ENCODE measurements at places on chromosomes 5 and 9. TPM values are rescaled to one million over a fixed set of nuclear protein-coding genes. Genes with fewer than 3 reads are reported as not detected.

- peak overlapping the region; percentile 99 for H3K27ac ChIP-seq
- H3K4me1 ChIP-seq = peaks cover 60% of the 10 kb centered on the region
- no peaks in the 10 kb centered on the region for H3K36me3 ChIP-seq
- no peaks in the 10 kb centered on the region for H3K27me3 ChIP-seq
- H3K4me3 ChIP-seq = peak overlapping the region; percentile 88
- no peak for DNase-seq
Measured at GRCh38 chr5:132411304-132412013, 41.9 kb downstream of the SLC22A5 start.

Gene IFNB1
- total RNA-seq = not detected

- H3K4me3 ChIP-seq = no peak overlapping the region
- H3K4me1 ChIP-seq = peaks cover 6% of the 10 kb centered on the region
- no peaks in the 10 kb centered on the region for H3K27me3 ChIP-seq
Measured at GRCh38 chr5:143014017-143014651, 244.0 kb downstream of the ARHGAP26 start.

DNA sequence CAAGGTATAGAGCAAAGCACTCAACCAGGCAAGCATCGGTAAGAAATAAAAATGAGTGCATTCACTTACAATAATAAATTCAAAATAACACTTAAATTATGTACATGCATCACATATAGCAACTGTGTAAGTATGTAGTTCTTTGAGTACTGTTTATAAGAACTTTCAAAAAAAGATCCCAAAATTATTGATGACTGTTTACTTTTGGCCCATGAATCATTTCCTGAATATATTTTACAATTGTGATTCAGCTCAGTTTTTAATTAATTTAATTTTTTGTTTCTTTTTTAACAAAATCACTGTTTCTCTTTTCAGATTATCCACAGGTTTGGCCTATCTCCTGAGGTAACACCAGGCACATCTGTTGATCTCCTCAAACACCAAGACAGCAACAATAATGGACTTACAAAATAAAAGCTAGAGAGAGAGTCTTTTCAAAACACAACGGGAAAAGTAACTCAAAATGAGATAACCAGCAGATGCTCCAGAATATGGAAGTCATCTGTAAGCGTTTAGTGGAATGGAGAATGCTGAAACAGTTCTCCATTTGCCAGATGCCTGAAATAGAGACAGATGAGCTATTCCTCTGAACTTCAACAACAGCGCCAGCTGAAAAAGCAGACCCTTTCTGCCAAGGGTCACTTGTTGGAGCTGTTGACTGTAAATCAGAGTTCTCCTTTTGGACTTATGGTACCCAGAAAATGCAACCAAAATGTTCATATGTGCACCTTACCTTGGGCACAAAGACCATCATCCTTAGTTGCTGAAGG is 348.6 kb upstream of the RGMB start:
- no peak for DNase-seq
- no peak overlapping the region for H3K27ac ChIP-seq
- no peaks in the 10 kb centered on the region for H3K4me1 ChIP-seq
- H3K27me3 ChIP-seq = no peaks in the 10 kb centered on the region
- no peak overlapping the region for H3K4me3 ChIP-seq
- H3K36me3 ChIP-seq = no peaks in the 10 kb centered on the region

DNA sequence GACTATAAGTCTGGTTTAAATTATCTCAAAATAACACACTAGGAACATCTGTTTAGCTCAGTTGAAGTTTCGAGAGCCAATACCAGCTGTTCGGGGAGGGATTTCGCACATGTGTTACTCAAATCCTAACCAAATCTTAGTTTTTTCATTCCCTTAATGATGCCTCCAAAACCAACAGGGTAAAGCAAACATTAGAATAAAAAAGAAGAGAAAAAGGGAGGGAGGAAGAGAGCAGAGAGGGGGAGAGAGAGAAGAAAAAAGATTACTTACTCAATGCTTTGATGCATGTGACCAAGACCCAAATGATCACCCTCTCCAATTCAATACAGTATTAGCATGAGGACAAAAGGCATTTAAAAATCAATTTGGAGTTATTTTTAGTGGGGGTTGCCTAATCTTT is 86.0 kb upstream of the NR5A1 start:
- H3K4me1 ChIP-seq = peaks cover 14% of the 10 kb centered on the region
- no peaks in the 10 kb centered on the region for H3K27me3 ChIP-seq
- no peak overlapping the region for H3K27ac ChIP-seq
- no peak overlapping the region for H3K4me3 ChIP-seq
- DNase-seq = no peak

GRCh38 chr5:31229266-31229665 is 35.8 kb downstream of the CDH6 start:
- no peaks in the 10 kb centered on the region for H3K4me1 ChIP-seq
- no peaks in the 10 kb centered on the region for H3K27me3 ChIP-seq
- no peaks in the 10 kb centered on the region for H3K36me3 ChIP-seq
- H3K4me3 ChIP-seq = no peak overlapping the region
- H3K27ac ChIP-seq = no peak overlapping the region
- no peak for DNase-seq

- H3K4me1 ChIP-seq = peaks cover 20% of the 10 kb centered on the region
- no peaks in the 10 kb centered on the region for H3K36me3 ChIP-seq
- H3K27me3 ChIP-seq = no peaks in the 10 kb centered on the region
- H3K4me3 ChIP-seq = no peak overlapping the region
- no peak for DNase-seq
Measured at GRCh38 chr5:32587067-32587551, 1.8 kb downstream of the SUB1 start.

Gene ACTBL2
- total RNA-seq = not detected

- H3K4me3 ChIP-seq = no peak overlapping the region
- H3K4me1 ChIP-seq = peaks cover 6% of the 10 kb centered on the region
- H3K27me3 ChIP-seq = no peaks in the 10 kb centered on the region
- no peak for DNase-seq
- no peaks in the 10 kb centered on the region for H3K36me3 ChIP-seq
- H3K27ac ChIP-seq = no peak overlapping the region
Measured at GRCh38 chr5:138580001-138580400, 4.8 kb upstream of the HSPA9 start.

DNA sequence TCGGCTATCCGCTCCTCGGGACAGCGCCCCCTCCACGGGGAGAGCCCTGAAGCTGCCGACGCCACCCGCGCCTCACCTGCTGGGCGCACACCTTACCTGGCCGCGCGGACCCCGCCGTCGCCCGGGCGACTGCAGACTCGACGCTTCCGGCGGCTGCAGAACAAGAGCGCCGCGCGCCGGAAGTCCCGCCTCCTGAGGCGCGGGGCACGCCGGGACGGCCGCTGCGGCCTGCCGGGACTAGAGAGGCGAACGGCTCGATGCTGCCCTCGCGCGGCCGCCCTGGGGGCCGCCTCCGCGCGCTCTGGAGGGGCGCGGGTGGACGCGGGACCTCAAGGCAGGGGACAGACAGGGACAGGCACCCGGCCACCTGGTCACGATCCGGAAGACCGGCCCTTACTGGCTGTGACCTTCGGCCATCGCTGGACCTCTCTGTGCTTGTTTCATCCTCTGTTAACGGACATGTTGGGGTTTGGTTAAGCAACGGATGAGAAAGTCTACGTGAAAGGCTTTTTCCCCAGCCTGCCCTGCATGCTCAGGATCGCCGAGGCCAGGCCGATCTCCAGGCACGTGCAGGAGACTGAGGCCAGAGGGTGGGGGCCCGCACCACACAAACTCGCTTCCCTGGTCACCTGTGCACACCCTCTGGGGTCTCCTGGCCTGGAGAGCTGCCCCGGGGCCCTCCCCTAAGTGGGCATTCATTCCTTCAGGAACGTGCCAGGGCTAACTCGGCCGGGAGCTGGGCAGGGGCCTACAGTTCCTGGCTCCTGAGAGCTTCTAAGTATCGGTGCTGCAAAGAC is at the start of gene SNAPC4:
SNAPC4 (minus strand) TSS at position 133 of the 797 bp plus-strand sequence. CDS start 1,742 bp downstream, outside the sequence.
- peaks cover 21% of the 10 kb centered on the region for H3K4me1 ChIP-seq
- peak within 1 kb of the TSS; percentile 92 for H3K4me3 ChIP-seq
- no peaks in the 10 kb centered on the region for H3K27me3 ChIP-seq
- peak within 1 kb of the TSS; percentile 31 for H3K27ac ChIP-seq
- no peaks in the 10 kb centered on the region for H3K36me3 ChIP-seq
- DNase-seq = no peak

GRCh38 chr9:121472446-121472845 is 27.2 kb downstream of the GGTA1 start:
- no peaks in the 10 kb centered on the region for H3K27me3 ChIP-seq
- DNase-seq = no peak
- H3K36me3 ChIP-seq = no peaks in the 10 kb centered on the region
- H3K4me3 ChIP-seq = no peak overlapping the region
- no peaks in the 10 kb centered on the region for H3K4me1 ChIP-seq
- no peak overlapping the region for H3K27ac ChIP-seq

DNA sequence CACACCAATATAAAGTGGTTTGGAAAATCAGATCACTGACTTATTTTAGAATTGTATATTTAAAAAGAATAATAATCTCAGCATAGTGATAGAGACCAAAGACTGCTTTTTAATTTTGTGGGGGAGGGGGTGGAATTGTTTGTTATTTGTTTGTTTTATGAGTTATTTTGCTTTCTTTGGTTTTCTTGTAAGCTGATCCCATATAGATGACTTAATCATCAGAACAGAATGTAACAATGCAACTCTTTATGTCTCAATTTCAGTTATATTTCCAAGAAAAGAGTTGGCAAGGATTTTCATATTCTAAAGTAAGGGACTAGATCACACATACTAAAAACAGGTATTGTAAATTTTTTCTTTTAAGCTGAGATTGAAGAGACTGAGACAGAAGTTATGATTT is 984.9 kb downstream of the TLE4 start:
- H3K27ac ChIP-seq = no peak overlapping the region
- H3K4me1 ChIP-seq = no peaks in the 10 kb centered on the region
- no peak overlapping the region for H3K4me3 ChIP-seq
- H3K36me3 ChIP-seq = no peaks in the 10 kb centered on the region

DNA sequence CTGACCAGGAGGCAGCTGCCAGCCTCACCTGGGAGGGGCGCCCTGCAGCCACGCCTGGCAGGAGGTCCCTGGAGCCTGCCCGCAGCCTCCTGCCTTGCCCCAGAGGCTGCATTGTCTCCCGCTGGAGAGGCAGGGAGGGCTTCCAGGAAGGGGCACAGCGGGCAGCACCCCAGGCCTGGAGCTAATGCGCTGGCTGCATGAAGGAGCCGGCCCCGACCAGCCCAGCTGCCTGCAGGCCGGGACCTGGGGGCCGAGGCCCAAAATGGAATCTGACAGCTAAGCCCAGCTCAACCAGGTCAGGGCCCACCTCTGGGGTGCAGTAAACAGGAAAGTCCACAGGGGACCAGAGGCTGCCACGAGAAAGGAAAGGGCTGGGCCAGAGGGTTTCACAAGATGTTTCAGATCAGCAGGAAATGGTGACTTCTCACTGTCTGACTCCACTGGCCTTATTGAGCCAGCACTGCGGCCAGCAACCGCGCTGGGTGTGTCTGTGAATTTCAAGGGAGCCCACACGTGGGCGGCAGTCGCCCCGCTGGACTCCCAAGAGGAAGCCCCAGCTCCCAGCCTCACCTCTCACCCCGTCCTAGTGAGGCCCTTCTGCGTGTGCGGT is 18.6 kb upstream of the NOTCH1 start:
- H3K4me1 ChIP-seq = peaks cover 66% of the 10 kb centered on the region
- no peaks in the 10 kb centered on the region for H3K27me3 ChIP-seq
- no peaks in the 10 kb centered on the region for H3K36me3 ChIP-seq
- no peak for DNase-seq

- no peak overlapping the region for H3K27ac ChIP-seq
- no peaks in the 10 kb centered on the region for H3K27me3 ChIP-seq
- H3K36me3 ChIP-seq = no peaks in the 10 kb centered on the region
Measured at GRCh38 chr5:174654442-174654841, 69.9 kb upstream of the MSX2 start.

- H3K4me3 ChIP-seq = no peak overlapping the region
- peak; percentile 76 for DNase-seq
- H3K27me3 ChIP-seq = no peaks in the 10 kb centered on the region
- no peaks in the 10 kb centered on the region for H3K36me3 ChIP-seq
- no peaks in the 10 kb centered on the region for H3K4me1 ChIP-seq
Measured at GRCh38 chr5:132059043-132059695, 1.3 kb upstream of the IL3 start.

Gene LRRC14B
- not detected for total RNA-seq

DNA sequence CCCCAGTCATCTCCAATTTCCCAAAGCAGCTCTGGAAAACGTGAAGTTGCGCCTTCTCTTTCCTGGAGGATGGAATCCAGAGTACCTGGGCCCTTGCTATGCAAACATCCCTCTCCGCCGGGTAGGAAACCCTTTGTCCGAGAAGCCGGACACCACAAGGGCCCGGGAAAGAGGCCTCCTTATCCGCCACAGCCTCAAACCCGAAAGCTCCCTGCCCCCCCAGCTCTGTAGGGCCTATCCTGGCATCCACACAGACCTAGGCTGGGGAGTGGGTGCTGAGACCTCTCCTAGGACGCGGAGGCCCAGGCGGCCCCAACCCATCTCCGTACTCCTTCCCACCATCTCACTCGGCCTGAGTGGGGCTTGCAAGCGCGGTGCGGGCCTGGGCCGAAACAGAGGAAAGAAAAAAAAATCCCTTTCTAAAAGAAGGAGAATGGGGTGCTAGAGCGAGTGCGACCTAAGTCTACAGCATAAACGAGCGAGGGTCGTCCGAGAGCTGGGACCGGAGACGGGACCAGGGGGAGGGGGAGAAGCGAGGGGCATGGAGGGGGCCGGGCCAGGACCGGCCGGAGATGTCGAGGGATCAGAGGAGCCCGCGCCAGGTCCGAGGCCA is 624 bp downstream of the FBXW11 start:
- no peak for DNase-seq
- peak overlapping the region; percentile 93 for H3K27ac ChIP-seq
- peak overlapping the region; percentile 94 for H3K4me3 ChIP-seq
- no peaks in the 10 kb centered on the region for H3K27me3 ChIP-seq
- H3K36me3 ChIP-seq = no peaks in the 10 kb centered on the region
- H3K4me1 ChIP-seq = peaks cover 57% of the 10 kb centered on the region

- no peak overlapping the region for H3K4me3 ChIP-seq
- H3K27me3 ChIP-seq = no peaks in the 10 kb centered on the region
- no peaks in the 10 kb centered on the region for H3K36me3 ChIP-seq
- no peak overlapping the region for H3K27ac ChIP-seq
Measured at GRCh38 chr9:118595719-118596305, 773.4 kb downstream of the BRINP1 start.

Gene PPP2R2B
- total RNA-seq = 6.6 TPM

Gene SV2C
- 3.4 TPM for total RNA-seq

Gene BARHL1
- not detected for total RNA-seq

- H3K4me3 ChIP-seq = no peak overlapping the region
- no peaks in the 10 kb centered on the region for H3K4me1 ChIP-seq
- no peak for DNase-seq
- H3K36me3 ChIP-seq = no peaks in the 10 kb centered on the region
- H3K27ac ChIP-seq = no peak overlapping the region
Measured at GRCh38 chr5:114984796-114985195, 184.9 kb downstream of the TRIM36 start.

GRCh38 chr5:175692235-175692995 is 34.5 kb downstream of the HRH2 start:
- DNase-seq = no peak
- H3K27me3 ChIP-seq = no peaks in the 10 kb centered on the region
- no peaks in the 10 kb centered on the region for H3K36me3 ChIP-seq

DNA sequence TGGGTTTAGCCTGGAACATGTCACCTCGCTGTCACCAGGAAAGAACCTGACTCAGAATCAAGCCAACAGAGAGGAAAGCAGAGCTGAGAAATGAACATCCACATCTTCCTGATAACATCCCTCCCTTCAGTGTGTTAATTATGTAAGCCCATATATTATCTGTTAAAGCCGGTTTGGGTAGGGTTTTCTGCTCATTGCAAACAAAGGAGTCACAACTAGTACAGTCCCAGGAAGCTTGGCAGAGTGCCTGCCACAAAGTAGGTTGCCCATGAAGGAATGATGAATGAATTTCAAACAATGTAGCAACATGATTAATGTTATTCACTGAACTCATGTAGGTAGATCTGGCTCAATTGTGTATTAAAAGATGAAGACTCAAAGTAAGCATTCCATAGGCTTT is 10.4 kb upstream of the PPARGC1B start:
- DNase-seq = no peak
- no peak overlapping the region for H3K27ac ChIP-seq
- H3K4me1 ChIP-seq = no peaks in the 10 kb centered on the region
